Immature natural killer cell (primary cell): ENCODE measurements at places on chromosomes 13 and 19. TPM values are rescaled to one million over a fixed set of nuclear protein-coding genes. Genes with fewer than 3 reads are reported as not detected.

- no peaks in the 10 kb centered on the region for H3K36me3 ChIP-seq
- H3K27me3 ChIP-seq: no peaks in the 10 kb centered on the region
- no peak overlapping the region for H3K4me3 ChIP-seq
- no peaks in the 10 kb centered on the region for H3K4me1 ChIP-seq
Observed at GRCh38 chr13:33872005-33872351, 54.0 kb downstream of the RFC3 start.

- H3K36me3 ChIP-seq: no peaks in the 10 kb centered on the region
- DNase-seq: peak; percentile 81
- H3K4me1 ChIP-seq: peaks cover 28% of the 10 kb centered on the region
- H3K27me3 ChIP-seq: peaks cover 16% of the 10 kb centered on the region
- H3K4me3 ChIP-seq: peak overlapping the region; percentile 52
Observed at GRCh38 chr19:45882652-45883585, 3.0 kb downstream of the IRF2BP1 start.

- H3K4me1 ChIP-seq: no peaks in the 10 kb centered on the region
- H3K36me3 ChIP-seq: no peaks in the 10 kb centered on the region
- H3K27me3 ChIP-seq: no peaks in the 10 kb centered on the region
- H3K27ac ChIP-seq: no peak overlapping the region
- no peak overlapping the region for H3K4me3 ChIP-seq
Observed at GRCh38 chr13:57716295-57716694, 84.8 kb downstream of the PCDH17 start.

- no peak overlapping the region for H3K4me3 ChIP-seq
- peaks cover 4% of the 10 kb centered on the region for H3K36me3 ChIP-seq
- no peak for DNase-seq
- H3K27me3 ChIP-seq: no peaks in the 10 kb centered on the region
- no peak overlapping the region for H3K27ac ChIP-seq
Observed at GRCh38 chr13:20505405-20506366, 20.0 kb downstream of the CRYL1 start.

- DNase-seq: no peak
- H3K27ac ChIP-seq: no peak overlapping the region
- H3K27me3 ChIP-seq: no peaks in the 10 kb centered on the region
- no peak overlapping the region for H3K4me3 ChIP-seq
Observed at GRCh38 chr13:105513448-105513847, 1022.0 kb downstream of the EFNB2 start.

- peaks cover 5% of the 10 kb centered on the region for H3K4me1 ChIP-seq
- peaks cover 9% of the 10 kb centered on the region for H3K27me3 ChIP-seq
- no peak within 1 kb of the TSS for H3K4me3 ChIP-seq
Observed at GRCh38 chr19:35704218-35704617, at the start of gene ZBTB32. TSS of gene ZBTB32 (plus strand) at chr19:35704558. CDS start at chr19:35714627, 10,069 bp downstream.

DNA sequence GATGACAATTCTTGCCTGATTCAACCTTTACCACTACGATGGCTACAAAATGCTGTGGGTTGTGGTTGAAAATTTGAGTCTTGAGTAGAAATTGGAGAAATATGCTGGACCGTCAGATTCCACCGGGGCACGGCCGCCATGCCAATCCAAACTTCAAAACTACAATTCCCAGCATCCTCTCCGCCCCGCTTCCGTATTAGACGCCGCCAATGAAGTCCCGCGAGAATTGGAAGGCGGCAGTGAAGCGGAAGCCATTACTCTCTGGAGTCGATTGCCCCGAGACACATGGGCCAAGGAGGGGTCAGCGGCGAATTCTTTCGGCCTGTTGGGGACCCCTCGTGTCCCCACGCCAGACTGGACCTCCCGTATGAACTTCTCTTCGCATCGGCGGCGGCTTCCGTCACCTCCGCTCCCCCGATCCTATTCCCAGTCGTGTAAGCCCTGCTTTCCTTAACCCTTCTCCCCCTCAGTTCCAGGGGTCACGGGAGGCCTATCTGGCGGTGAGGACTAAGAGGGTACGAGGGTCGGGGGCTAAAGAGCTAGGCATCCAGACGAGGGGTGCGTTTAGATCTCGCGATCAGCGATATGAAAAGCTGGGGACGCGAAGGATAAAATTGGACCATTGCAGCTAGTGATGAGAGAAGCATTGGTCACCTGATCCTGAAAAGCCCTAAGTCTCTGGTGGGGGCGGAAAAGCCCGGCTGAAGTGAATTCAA lies at the start of gene ZNF317:
Gene ZNF317 (plus strand): TSS at position 239 of the 716 bp plus-strand sequence. CDS start 15,620 bp downstream, outside the sequence.
- H3K36me3 ChIP-seq: peaks cover 9% of the 10 kb centered on the region
- H3K27me3 ChIP-seq: no peaks in the 10 kb centered on the region
- H3K4me1 ChIP-seq: peaks cover 36% of the 10 kb centered on the region
- DNase-seq: peak; percentile 89

GRCh38 chr19:19192910-19193423 lies 909 bp downstream of the RFXANK start:
- H3K27me3 ChIP-seq: peaks cover 8% of the 10 kb centered on the region
- peak overlapping the region; percentile 98 for H3K27ac ChIP-seq
- peak overlapping the region; percentile 96 for H3K4me3 ChIP-seq
- peaks cover 53% of the 10 kb centered on the region for H3K4me1 ChIP-seq
- DNase-seq: no peak
- H3K36me3 ChIP-seq: no peaks in the 10 kb centered on the region

DNA sequence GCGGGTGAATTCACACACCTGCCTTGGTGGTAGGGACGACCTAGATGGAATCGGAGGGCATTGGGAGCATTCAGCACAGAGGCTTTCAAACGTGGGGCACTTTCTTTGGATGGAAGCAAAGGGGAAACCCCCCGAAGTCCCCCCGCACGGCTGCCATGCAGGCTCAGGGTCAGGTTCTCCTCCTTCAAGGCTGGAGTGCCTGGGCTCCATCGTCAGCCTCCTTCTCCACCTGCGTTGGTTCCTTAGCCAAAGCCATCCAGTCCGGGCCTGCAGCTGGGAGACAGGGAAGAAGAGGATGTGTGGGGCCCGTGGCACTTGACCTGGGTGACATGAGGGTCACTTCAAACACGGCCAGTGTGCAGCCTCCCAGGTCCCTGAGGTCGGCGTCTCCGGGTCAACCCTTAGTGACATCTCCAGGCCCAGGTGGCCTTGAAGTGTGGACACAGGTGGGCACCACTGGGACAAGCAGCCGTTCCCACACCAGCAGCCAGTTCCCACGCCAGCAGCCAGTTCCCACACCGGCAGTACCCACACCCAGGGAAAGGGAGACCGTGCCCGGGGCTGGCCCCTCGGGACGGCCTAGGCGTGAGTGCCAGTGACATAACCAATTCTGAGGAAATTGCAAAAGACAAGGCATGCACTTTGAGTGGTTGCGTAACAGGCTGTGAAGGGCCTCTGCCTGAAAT lies 116.0 kb downstream of the SOX1 start:
- no peak overlapping the region for H3K27ac ChIP-seq
- H3K4me3 ChIP-seq: no peak overlapping the region
- H3K27me3 ChIP-seq: no peaks in the 10 kb centered on the region
- DNase-seq: no peak

GRCh38 chr19:802498-803098 lies 5.3 kb downstream of the PTBP1 start:
- H3K27ac ChIP-seq: peak overlapping the region; percentile 37
- H3K4me1 ChIP-seq: peaks cover 56% of the 10 kb centered on the region
- peaks cover 29% of the 10 kb centered on the region for H3K27me3 ChIP-seq
- H3K36me3 ChIP-seq: peaks cover 5% of the 10 kb centered on the region
- H3K4me3 ChIP-seq: no peak overlapping the region
- DNase-seq: no peak

- H3K36me3 ChIP-seq: no peaks in the 10 kb centered on the region
- H3K27ac ChIP-seq: no peak overlapping the region
- H3K4me3 ChIP-seq: no peak overlapping the region
- peaks cover 10% of the 10 kb centered on the region for H3K27me3 ChIP-seq
Observed at GRCh38 chr19:36423925-36424324, 5.5 kb upstream of the ZFP82 start.

DNA sequence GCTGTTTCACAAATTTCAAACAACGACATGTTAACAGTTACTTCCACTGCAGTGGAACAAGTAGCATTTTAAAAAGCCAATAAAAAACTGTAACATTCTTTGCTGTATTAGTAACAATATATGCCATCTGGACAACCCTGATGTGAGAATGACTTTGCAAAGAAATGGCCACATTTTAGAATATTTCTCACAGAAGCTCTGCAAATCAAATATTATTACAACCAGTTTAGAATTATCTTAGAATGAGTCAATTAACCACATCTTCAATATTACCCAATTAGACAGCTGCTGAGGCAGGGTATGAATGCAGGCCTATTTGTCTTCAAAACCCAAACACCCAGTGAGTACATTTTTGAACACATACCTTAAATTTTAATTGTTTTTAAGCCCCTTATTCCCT lies 3.2 kb downstream of the ZNF699 start:
- peaks cover 34% of the 10 kb centered on the region for H3K36me3 ChIP-seq
- peaks cover 6% of the 10 kb centered on the region for H3K27me3 ChIP-seq
- H3K4me1 ChIP-seq: peaks cover 47% of the 10 kb centered on the region
- no peak for DNase-seq
- no peak overlapping the region for H3K4me3 ChIP-seq

GRCh38 chr13:92802776-92803175 lies 423.8 kb upstream of the GPC6 start:
- H3K27me3 ChIP-seq: no peaks in the 10 kb centered on the region
- H3K4me1 ChIP-seq: no peaks in the 10 kb centered on the region
- no peaks in the 10 kb centered on the region for H3K36me3 ChIP-seq
- H3K27ac ChIP-seq: no peak overlapping the region
- DNase-seq: no peak

- no peaks in the 10 kb centered on the region for H3K4me1 ChIP-seq
- no peak overlapping the region for H3K27ac ChIP-seq
- peaks cover 4% of the 10 kb centered on the region for H3K27me3 ChIP-seq
- DNase-seq: no peak
- peaks cover 5% of the 10 kb centered on the region for H3K36me3 ChIP-seq
Observed at GRCh38 chr13:34347784-34348573, 530.0 kb downstream of the RFC3 start.

SCEL gene
- polyA plus RNA-seq: not detected

RASA3 gene
- polyA plus RNA-seq: 37.4 TPM

ATP8B3 gene
- 1.7 TPM for polyA plus RNA-seq

GPR12 gene
- not detected for polyA plus RNA-seq

CEBPA gene
- 2.7 TPM for polyA plus RNA-seq

CALR3 gene
- polyA plus RNA-seq: not detected
